ENCODE measurements at places on chromosomes 13 and 19.

GRCh38 chr13:44133626-44134025 lies 240.0 kb upstream of the SERP2 start:
- DNase-seq, result no peak

DNA sequence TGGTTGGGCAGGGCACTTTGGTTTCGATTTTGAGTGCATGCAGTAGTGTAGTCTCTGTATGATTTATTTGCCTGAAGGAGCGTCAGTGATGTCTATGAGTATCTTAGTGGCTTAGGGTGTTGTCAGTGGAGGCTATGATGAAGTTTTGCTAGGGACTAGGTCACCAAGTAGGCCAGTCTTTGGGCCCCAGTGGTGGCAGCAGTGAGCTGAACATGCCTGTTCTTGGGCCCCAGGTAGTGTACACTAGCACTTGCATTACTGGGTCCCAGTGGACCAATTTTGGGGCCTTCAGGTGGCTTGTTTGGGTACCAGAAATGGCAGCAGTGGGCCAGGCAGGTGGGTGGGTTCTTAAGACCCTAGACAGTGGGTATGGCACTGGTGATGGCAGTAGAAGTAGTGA lies 598.7 kb upstream of the SPRY2 start:
- no peak for DNase-seq

DNA sequence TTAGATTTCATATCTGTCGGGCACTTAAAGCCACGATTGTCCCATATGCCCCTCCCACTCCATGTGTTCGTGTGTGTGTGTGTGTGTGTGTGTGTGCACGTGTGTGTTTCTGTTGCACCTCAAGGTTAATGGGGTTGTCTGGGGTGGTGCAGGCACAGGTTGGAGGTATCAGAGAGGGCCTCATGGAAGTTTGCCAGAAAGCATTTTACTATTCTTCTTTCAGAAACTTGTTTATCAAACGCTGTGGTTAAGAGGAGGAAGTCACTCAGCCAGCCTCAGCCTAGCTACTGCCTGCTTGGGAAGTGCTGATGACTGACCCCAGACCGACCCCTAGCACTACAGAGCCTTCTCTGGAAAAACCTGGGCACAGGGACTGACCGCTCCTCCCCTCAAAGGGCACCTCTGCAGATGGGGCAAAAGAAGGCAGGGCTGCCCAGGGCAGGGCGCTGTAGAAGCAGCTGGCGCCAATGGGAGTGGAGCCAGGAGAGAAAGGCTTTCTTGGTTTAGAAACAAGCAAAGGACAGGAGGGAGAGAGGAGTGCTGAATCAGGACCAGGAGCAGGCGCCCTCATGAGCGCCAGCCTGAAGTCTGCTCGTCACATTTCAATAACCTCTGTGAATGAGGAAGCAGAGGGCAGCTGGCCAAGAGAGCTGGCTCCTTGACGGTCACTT lies 3.9 kb downstream of the SIAH3 start:
- DNase-seq, result peak; percentile 14

DNA sequence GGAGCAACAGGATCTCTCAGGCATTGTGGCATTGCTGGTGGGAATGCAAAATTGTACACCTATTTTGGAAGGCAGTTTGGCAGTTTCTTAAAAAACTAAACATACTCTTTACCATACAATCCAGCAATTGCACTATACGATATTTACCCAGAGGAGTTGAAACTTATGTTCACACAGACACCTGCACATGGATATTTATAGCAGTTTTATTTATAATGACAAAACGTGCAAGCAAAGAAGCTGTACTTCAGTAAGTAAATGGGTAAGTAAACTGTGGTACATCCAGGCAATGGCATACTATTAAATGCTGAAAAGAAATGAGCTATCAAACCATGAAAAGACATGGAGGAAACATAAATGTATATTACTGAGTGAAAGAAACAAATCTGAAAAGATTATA lies 71.6 kb upstream of the UBAC2 start:
- DNase-seq, result no peak

GRCh38 chr13:51330791-51331190 lies 8.7 kb upstream of the SERPINE3 start:
- DNase-seq, result no peak

DNA sequence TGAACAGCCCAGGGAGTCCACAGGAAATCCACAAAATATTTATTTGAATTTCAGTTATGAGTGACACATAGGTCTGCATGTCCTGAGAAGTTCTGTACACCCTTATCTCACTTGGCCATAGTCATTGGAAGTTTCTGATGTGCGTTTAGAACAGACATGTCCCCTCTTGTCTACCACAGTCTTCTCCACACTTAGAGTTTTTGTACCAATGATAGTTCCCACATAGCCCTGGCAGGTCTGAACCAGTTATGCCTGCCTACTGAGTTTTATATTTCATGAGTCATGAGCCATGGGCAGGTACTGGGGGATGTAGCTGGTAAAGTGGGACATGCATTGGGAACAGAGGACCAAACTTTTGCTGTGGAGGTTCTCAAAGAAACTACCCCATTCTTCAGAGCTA lies 11.3 kb downstream of the ZNF132 start:
- no peak for DNase-seq

GRCh38 chr13:74221752-74222151 lies 87.5 kb upstream of the KLF12 start:
- DNase-seq, result no peak

- no peak for DNase-seq
These were observed at the start of gene CLEC4M for GRCh38 chr19:7762719-7763293. Gene CLEC4M (plus strand): TSS chr19:7763243. CDS start chr19:7763267, 24 bp downstream.

DNA sequence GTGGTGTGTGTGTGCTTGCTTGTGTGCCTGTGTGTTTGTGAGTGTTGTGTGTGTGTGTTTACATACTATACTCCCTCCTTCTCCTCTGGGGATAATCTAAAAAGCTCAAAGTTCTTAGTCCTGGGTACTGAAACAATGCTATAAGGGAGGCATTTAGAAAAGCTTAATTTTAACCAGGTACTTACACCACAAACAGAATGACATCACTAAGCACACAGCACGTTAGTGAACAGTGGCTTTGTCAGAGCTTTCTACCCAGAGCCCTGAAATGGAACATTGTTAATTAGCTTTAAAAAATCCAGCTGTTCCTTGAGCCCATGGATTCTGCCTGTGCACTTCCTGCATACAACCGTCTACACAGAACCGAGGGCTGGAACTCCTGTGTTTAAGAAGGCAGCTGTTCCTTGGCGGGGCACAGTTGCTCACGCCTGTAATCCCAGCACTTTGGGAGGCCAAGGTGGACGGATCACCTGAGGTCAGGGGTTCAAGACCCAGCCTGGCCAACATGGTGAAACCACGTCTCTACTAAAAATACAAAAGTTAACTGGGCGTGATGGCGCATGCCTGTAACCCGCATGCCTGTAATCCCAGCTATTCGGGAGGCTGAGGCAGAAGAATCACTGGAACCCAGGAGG lies 69.6 kb upstream of the RNF113B start:
- no peak for DNase-seq

- DNase-seq, result no peak
These were observed 92.3 kb downstream of the DOCK9 start for GRCh38 chr13:98885600-98885999.

DNA sequence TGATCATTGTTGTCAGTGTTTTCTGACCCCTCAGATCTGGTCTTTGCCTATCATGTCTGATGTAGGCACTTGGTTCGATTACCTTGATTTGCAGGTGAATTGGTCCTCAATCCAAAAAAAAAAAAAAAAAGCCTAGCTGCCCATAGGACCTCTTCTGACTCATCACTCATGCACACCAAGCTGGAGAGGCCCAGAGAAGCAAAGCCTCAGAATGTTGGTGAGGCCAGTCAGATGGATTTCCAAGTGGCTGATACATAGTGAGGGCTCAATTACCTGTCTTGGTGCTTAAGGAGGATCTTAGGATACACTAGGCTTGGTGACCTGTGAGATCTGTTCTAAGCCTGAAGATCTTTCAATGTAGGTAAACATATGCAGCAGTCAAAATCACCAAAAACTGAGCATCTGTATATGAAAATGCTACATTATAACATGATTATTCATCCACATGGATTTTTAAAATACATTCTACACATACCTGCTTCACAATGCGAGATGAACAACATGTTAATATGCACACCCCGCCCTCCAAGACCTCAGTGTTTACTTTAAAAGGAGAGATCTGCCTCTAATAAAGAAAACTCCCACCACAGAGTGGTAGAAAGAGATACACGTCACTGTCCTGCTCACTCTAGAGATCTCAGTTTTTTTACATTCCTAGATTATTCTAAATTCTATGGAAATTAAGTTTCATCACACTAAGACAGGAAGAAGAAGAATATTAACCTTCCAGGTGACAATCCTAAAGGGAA lies 79.9 kb upstream of the RAP2A start:
- DNase-seq, result no peak

- DNase-seq, result no peak
These were observed 4.2 kb downstream of the DHX34 start for GRCh38 chr19:47353307-47353712.
